Left renal pelvis (tissue), 4 donors: ENCODE measurements at places on chromosomes 11 and 22. TPM values are rescaled to one million over a fixed set of nuclear protein-coding genes. Genes with fewer than 3 reads are reported as not detected.

KRTAP5-7 gene
- polyA plus RNA-seq, result not detected

SC5D gene
- polyA plus RNA-seq, result 46.4 TPM

APOL3 gene
- polyA plus RNA-seq, result 13.6 TPM

LIF gene
- polyA plus RNA-seq, result 1.6 TPM

APOL5 gene
- not detected for polyA plus RNA-seq

CHID1 gene
- 111 TPM for polyA plus RNA-seq

FGF19 gene
- polyA plus RNA-seq, result 0.14 TPM

SNX15 gene
- polyA plus RNA-seq, result 32.4 TPM

HEPACAM gene
- polyA plus RNA-seq, result 2.0 TPM

FUT4 gene
- polyA plus RNA-seq, result 5.7 TPM

GRCh38 chr11:132330515-132330914 lies 960.1 kb downstream of the NTM start:
- no peak for DNase-seq

DNA sequence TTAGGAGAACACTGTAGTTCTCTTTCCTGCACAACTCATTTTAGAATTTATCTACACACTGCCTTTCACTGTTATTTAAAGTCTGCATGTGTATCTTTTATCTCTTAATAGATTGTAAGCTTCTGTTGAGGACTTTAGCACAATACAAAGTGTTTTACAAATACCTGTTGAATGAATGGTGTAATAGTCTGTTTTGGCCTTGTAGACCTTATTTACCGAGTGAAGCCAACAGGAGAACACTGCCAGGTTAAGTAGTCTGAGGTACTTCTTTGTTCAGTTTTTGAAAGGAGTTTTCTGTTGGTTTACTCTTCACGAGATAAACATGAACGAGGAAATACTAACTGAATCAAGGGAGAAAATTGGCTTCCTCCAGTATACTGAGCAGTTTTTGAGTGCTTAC lies 31.0 kb downstream of the SIK2 start:
- DNase-seq, result no peak

- DNase-seq, result no peak
Measured at GRCh38 chr11:3685923-3686322, 14.7 kb upstream of the CHRNA10 start.

GRCh38 chr11:123510579-123510905 lies 80.5 kb downstream of the GRAMD1B start:
- no peak for DNase-seq

DNA sequence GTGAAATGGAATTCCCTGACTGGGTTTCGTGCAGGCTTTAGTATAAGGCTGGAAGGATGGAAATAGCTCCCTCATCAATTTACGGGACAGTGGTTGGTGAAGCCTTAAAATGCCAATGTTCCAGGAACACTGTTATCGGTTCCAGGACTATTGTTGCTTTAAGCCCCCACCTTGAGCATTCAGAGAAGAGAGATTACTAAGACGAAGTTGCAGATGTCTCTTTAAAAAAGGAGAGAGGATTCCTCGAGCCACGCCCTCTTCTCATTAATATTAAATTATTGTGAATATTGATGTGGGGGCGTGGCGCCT lies 195 bp upstream of the CREB3L1 start:
- DNase-seq, result no peak

DNA sequence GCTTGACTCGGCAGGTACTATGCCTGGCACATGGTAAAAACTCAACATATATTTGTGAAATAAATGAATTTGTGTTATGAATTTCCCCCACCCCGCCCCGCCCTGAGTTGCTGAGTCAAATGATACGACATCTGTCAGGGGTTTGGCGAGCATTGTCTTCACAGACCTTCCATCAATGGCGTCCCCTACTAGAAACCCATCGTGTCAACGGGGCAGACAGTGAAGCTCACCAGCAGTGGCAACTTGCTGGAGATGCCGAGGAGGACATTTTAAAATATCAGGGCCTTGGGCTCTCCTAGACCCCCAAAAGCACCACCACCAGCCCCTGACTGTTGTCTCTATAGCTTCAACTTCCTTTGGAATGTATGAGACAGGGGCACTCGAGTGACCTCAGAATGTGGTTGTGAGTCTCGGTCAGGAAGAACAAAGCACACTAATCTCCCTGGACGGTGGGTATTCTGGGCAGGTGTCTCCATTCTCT lies 761 bp upstream of the NXF1 start:
- DNase-seq, result no peak

- no peak for DNase-seq
Measured at GRCh38 chr11:64226507-64227051, 505 bp downstream of the NUDT22 start.

- DNase-seq, result no peak
Measured at GRCh38 chr11:20362481-20362880, 1.0 kb upstream of the HTATIP2 start.

DNA sequence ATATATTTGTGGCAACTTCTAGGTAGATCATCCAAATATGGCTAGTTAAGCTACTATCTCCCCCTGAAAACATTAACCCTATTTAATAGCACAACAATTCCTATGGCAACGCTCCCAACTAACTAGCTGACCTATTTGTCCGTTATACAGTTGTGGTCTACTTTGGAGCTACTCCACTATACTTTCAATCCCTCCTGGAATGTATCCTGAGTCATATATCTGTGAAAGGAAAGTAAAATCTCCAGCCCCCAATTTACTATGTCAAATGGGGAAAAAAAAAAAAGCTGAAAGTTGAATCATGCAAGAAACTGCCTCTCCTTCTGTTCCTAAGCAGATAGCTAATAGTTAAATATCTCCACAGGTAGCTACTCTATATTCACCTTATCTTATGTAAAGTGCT lies 128.5 kb downstream of the CD44 start:
- DNase-seq, result no peak

GRCh38 chr11:70625582-70626518 lies 227.5 kb downstream of the CTTN start:
- no peak for DNase-seq

GRCh38 chr11:36240801-36241200 lies 48.4 kb downstream of the COMMD9 start:
- DNase-seq, result no peak

DNA sequence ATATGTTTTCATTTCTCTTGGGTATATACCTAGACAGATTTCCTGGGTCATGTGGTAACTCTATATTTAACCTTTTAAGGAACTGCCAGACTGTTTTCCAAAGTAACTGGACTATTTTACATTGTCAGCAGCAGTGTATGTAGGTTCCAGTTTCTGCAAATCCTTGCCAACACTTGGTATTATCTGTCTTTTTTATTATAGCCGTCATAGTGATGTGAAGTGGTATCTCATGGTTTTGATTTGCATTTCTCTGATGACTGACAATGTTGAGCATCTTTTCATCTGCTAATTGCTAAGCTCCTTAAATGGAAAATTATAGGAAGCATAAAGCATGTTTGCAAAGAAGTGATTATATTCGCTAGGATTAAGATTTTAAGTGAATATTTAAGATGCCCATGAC lies 13.9 kb downstream of the NNMT start:
- no peak for DNase-seq

DNA sequence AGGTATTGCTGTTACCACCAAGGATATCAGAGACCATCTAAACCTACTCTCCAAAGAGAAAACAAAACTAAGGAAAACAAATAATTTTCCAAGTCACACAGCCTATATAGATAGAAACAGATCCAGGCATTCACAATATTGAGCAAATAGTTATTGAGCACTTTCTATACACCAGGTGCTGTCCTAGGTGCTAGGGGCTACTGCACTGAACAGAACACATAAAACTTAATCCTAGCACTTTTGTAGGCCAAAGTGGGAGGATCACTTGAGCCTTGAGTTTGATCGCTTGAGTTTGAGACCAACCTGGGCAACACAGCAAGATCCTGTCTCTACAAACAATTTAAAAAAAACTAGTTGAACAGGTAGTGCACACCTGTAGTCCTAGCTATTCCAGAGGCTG lies 44.6 kb downstream of the SERGEF start:
- no peak for DNase-seq

- DNase-seq, result no peak
Measured at GRCh38 chr22:49015993-49016908, 811.4 kb downstream of the BRD1 start.

DNA sequence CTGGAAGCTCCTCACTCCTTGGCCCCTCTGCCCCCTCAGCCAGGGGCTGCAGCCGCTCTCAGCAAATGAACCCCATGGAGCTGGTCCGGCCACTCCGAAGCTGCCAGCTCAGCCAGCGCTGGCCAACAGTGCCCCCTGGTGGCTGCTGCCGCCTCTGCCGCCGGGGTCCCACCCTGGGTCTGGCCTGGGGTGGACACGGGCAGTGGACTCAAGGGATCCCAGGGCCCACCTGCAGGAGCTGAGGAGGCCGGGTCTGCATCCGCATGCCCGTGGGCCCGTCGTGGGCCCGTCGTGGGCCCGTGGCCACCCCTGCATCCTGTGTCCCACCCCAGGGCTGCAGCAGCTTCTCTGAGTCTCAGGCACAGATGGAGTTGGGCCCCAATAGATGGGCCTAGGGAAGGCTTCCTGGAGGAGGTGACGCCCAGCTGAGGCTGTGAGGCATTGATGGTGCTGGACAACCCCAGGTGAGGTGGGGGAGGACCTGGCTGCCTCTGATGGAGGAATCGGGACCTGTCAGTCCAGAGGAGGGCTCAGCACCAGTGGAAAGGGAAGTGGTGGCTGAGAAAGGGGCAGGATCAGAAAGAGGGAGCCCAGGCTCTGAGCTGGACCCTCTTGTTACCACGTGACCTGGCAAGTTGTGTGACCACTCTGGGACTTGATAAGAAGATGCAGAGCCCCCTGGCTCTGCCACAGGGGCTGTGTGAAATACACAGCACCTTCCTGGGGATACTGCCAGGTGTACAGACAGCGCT lies 522.3 kb downstream of the BRD1 start:
- peak; percentile 22 for DNase-seq

GRCh38 chr11:79113054-79113690 lies 327.7 kb downstream of the TENM4 start:
- DNase-seq, result no peak

DNA sequence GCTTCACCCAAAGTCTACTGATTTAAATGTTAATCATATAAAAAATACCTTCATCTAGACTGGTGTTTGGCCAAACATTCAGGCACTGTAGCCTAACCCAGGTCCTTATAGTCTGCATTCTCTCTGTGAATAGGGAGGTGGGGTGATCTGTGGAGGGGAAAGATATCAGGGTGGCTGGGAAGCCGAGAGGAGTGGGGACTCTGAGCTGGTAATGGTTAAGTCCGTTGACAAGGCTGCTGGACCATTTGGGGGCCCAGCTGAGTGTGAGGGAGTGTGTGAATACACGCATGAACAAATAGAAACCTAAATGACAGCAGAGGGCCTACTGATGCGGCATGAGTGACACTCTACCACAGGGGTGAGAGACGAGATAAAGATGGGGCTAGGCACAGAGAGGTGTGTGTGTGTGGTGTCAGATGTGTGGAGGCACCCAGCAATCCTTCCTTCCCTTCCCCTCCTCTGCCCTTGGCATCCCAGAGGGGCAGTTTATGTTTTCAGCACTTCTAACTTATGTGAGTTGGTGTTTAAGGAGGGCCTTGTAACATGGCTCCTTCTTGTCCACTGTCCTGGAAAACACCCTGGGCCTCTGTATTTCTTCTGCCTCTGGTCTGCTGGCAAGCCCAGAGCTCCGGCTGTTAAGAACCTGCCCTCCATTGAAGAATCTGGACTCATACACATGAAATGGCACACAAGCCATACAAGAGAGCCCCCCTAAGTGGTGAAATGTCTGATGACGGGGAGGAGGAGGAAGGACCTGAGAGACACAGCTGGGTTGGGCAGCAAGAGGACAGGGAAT lies 249.1 kb upstream of the TBCEL start:
- DNase-seq, result no peak

DNA sequence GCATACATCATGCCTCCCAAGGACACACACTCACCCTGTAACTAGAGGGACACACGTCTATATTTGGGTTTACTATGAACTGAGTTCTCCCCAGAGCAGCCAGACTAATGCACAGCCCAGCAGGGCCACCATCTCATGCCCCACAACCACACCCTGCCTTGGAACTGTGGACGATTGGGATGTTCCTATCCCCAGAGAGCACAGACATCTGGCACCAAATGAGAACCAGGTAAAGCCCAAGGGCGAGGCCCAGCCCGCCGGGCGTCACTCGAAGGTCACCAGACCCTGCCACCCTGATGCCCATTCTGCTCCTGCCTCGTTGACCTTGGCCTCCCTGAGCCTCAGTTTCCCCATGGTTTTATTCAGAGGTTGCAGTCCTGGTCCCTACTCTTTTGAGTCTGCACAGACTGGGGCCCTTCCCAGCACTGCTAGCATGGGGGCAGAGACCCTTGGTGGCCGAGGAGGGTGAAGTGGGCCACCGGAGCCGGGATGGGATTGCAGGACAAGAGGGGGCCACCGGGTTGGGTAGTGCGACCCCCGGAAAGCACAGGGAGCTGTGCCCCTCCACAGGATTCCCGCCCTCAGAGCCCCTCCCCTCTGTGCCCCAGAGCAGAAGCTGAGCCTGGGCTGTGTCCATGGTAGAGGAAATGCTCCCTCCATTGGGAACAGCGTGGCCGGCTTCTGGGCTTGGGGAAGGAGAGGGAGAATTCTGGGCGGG lies 56.8 kb downstream of the IGLL5 start:
- DNase-seq, result no peak

GRCh38 chr22:21025763-21026755 lies 6.3 kb downstream of the SLC7A4 start:
- DNase-seq, result no peak

- DNase-seq, result no peak
Measured at GRCh38 chr11:132238331-132238866, 868.0 kb downstream of the NTM start.

DNA sequence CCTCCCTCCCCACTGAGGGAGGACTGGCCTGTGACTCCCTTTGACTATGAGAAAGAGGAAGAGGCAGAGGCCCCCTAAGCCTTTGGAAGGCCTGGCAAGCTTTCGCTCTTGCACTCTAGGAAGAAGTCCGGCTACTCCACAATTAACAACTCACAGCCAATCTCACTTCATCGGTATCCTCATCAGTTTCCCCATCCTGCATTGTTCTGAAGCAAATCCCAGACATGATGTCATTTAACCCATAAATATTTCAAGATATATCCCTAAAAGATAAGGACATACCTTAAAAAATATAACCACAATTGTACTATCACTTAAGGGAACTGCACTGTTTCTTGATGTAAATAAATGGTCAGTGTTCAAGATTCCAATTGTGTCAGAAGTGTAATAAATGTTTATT lies 63.1 kb downstream of the CWC15 start:
- DNase-seq, result no peak

DNA sequence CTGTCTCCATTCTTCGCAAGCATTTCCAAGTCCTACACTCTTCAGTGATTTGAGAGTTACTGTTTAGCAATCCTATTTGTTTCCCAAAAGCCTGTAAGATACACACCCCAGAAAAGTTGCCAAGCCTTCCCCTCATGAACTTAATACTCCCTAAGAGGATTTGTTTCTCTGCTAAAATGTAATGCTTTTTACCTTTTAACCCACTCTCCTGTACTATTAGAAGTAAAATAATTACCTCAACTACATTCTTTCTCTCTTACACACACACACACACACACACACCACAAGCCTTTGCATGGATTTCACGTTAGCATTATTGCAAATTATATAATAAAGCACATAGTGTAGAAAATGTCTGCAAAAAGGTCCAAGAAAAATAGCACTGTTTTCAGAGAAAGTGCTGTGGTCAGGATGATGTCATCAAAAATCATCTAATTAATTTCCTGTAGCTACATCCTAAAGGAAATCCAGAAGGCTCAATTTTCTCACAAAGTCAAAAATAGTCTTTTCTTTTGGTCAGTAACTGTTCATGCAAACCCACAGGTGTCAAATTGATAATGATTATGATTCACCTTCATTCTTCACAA lies 364.1 kb upstream of the PITPNB start:
- no peak for DNase-seq

- no peak for DNase-seq
Measured at GRCh38 chr11:113203141-113203753, 111.1 kb upstream of the TTC12 start.

- DNase-seq, result no peak
Measured at GRCh38 chr22:39575552-39575825, 4.9 kb downstream of the CACNA1I start.
